ENCODE measurements at places on chromosomes 3 and 15.

- no peak for DNase-seq
Observed at GRCh38 chr3:96434651-96435050, 379.7 kb upstream of the EPHA6 start.

DNA sequence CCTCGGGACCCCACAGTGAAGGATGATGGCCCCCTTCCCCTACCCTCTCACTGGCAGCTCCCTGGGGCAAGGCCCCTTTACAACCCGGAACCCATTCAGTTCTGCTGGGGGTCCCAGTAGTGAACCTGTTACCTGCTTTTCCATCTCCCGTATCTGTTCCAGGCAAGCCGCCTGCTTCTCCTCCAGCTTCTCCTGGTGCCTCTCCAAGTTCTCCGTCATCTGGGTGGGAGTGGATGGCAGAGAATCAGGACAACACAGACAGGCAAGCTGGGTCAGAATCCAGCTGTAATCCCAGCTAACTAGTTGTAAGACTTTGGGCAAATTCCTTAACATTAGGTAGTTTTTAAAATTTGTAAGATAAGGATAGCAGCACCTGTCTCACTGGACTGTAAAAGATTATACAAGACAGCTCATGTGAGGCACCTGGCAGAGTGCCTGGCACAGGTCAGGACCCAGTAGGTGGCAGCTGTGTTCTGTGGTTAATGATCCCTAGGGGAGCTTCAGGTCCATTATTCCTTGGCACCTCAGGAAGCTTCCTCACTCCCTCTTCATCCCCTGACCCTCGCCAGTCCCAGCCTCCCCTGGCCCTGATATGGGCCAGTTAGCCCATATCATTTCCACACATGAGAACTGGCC is 6.4 kb upstream of the ANKRD63 start:
- peak; percentile 41 for DNase-seq

GRCh38 chr15:70504299-70504951 is 258.9 kb downstream of the UACA start:
- peak; percentile 67 for DNase-seq

DNA sequence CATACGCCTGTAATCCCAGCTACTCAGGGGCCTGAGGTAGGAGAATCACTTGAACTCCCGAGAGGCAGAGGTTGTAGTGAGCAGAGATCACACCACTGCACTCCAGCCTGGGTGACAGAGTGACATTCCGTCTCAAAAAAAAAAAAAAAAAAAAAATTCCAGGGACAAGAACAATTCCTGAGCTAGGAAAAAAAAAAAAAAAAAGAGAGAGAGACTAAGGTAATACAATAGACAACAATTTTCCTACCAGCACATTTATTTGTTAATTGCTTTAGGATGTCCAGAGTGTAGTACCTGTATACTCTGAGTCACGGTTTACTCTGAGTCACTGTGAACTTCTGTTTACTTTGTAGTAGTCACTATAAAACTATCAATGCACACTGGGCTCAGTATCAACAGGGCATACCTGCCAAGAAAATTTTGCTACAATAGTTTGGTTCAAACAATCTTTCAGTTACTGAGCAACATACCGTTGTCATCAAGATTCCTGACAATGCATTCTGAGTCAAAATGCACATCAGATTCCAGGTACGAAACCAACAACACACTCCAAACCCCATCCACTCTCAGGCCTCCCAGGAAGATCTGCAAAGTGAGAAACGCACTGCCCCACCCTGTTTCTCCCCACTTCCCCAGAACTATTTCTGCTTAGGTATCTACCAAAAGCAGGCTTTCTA is 28.3 kb downstream of the IGF2BP2 start:
- peak; percentile 98 for DNase-seq

DNA sequence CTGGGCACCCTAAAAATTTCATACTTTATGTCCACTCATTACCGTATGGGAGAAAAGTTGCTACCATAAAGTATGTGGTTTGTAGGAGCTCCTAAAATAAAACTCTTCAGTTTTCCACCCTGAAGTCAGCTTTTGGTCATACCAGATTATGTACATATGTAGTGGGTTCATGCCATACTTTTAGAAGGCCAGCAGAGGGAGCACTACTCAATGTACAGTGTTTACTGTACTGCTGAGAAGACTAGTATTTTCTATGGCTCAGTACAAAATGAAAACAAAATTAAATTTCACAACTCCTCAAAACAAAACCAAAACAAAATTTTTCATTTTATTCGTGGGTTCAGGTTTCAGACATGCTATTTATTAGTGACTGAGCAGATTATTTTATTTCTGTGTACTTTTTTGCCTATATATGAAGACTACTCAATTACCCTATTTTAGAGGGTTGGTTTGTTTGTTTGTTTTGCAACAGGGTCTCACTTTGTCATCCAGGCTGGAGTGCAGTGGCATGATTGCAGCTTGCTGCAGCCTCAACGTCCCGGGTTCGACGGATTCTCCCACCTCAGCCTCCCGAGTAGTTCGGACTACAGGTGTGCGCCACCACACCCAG is 24.3 kb downstream of the NXPE3 start:
- DNase-seq: peak; percentile 50

DNA sequence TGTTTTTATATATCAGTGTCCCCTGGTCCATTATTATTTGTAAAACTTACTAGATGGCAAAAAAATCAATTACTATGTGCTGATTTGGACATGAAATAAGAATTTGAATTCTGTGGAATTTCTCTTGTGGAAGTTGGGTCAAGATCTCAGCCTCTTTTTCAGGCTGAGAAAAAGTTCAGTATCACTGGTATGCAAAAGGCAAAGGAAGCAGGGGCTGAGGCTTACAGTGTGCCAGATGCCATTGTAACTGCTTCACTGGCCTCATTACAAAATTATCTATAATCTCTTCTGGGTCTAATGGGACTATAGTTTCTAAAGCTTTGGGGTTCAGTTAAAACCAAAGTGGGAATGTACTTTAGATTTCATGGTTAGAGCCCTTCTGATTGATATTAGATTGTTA is 125.9 kb upstream of the SLC7A14 start:
- DNase-seq: no peak

GRCh38 chr3:5294356-5294755 is 106.8 kb downstream of the EDEM1 start:
- DNase-seq: peak; percentile 49

DNA sequence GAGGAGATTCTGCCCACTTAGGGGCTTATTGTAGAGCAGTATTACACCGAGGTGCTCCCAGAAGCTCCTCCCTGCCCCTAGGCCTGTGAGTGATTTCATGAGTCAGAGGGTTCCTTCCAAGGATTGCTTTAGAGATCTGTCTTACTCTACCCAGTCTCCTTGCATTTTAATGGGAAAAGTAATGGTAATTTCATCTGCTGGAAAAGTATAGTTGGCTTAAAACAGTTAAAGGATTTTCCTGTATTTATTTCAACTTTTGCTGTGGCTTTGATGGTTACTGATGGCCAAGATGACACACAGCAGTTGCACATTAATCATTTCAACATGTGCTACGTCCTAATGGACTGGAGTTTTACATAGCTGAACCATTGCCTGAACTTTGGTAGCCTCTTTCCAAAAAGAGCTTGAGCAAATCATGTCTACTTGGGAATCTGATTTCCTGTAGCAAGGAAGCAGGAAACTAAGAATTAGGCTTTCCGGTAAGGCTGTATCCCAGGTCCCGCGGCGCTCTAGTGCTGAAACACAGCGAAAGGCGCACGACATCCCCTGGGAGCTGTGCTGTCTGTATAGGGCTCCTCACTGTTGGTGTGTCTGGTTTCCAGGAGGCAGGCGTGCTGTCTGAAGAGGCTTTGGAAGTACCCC is 9.2 kb upstream of the PGPEP1L start:
- DNase-seq: peak; percentile 67

GRCh38 chr3:180467177-180467576 is 134.8 kb upstream of the TTC14 start:
- DNase-seq: peak; percentile 71

- peak; percentile 87 for DNase-seq
Observed at GRCh38 chr15:60941448-60941847, 287.7 kb downstream of the RORA start.

GRCh38 chr3:127473244-127474024 is 117.1 kb downstream of the TPRA1 start:
- no peak for DNase-seq

GRCh38 chr3:8579096-8579495 is 65.5 kb downstream of the SSUH2 start:
- DNase-seq: peak; percentile 24

GRCh38 chr15:39153058-39153714 is 427.7 kb upstream of the THBS1 start:
- no peak for DNase-seq

DNA sequence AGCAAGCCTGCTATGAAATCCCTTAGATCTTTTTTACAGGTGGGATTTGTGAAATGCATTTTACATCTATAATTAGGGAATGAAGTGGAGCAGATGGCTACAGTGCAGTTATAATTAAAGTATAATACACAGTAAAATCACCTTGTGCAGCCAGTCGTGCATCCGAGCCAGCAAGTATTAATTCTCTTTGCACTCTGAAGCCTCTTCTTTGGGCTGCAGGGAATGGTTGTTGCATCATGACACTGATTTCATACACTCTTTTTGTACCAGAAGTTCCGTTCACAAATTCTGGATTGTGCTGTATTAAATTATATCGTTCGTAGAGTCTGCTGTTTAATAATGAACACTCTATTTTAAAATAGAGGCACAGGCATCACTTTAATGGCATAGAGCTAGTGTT is 28.7 kb upstream of the TP63 start:
- DNase-seq: no peak

DNA sequence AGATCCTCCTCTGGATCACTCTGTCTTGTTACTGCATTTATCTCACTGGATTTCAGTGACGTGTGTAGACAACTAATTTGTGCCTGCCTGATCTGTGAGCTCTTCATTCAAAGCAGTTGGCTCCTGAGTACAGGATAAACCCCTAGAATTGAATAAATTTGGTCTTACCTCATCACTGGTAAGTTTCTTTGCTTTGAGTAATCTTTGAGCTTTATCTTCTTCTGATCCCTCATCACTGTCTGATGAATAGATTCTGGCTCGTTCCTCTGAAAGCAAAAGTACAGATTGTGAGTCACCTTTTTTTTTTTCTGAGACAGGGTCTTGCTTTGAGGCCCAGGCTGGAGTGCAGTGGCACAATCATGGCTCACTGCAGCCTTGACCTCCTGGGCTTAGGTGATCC is 24.5 kb downstream of the LEO1 start:
- no peak for DNase-seq

DNA sequence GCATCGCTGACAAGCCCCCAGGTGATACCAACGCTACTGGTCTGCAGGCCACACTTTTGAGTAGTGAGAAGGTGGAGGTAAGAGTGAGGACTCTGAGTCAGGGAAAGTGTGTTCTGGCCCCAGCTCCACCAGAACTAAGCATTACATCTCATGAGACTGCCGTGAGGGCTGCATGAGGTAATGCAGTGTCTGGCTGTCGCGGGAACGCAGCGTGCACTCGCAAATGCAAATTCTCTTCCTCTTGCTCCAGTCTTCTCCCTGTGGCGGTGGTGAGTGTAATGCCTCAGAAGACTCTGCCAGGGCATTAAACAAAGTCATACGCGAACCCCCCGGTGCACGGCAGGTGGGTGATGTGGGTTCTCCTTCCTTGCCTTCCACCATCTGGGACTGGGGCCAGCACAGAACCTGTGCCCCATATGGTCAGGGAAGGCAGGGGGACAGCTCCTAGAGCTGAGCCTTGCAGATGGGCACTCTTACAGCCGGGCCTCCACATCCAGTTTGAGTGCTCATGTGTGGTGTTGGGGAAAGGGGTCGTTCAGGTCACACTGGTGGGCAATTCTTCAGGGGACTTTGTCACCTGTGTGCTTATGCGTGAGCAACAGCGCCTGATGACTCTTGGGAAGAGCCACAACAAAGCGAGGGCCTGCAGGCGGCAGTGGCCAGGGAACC is 175.8 kb downstream of the XXYLT1 start:
- DNase-seq: no peak

- peak; percentile 92 for DNase-seq
Observed at GRCh38 chr3:197499427-197499826, 56.3 kb downstream of the BDH1 start.

GRCh38 chr15:29750754-29751153 is 71.5 kb downstream of the TJP1 start:
- no peak for DNase-seq

DNA sequence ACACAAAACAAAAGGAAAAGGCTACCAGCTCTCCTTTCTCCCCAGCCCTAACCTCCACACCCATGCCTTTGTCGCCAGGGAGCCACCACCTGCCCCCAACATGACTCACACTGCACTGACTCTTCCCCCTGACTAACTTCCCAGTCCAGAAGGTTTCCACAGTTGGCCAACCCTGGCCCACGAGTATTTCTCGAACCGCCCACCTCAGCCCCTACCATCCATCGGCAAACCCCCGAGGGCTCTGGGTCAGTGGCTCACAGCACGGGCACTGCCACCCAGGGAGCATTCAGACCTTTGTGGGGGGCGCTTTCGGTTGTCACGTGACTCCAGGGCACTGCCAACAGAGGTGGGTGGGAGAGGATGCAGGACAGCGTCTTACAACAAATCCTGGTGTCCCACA is 152.3 kb downstream of the LRRC28 start:
- DNase-seq: no peak

GRCh38 chr3:184227481-184227935 is 1.9 kb upstream of the VWA5B2 start:
- no peak for DNase-seq

- no peak for DNase-seq
Observed at GRCh38 chr3:55607175-55607574, 120.1 kb upstream of the WNT5A start.

GRCh38 chr15:43151688-43152087 is 18.3 kb downstream of the TMEM62 start:
- DNase-seq: no peak

GRCh38 chr3:99925584-99926230 is 108.0 kb downstream of the CMSS1 start:
- DNase-seq: peak; percentile 77

- DNase-seq: no peak
Observed at GRCh38 chr3:72606005-72606800, 242.0 kb downstream of the SHQ1 start.

DNA sequence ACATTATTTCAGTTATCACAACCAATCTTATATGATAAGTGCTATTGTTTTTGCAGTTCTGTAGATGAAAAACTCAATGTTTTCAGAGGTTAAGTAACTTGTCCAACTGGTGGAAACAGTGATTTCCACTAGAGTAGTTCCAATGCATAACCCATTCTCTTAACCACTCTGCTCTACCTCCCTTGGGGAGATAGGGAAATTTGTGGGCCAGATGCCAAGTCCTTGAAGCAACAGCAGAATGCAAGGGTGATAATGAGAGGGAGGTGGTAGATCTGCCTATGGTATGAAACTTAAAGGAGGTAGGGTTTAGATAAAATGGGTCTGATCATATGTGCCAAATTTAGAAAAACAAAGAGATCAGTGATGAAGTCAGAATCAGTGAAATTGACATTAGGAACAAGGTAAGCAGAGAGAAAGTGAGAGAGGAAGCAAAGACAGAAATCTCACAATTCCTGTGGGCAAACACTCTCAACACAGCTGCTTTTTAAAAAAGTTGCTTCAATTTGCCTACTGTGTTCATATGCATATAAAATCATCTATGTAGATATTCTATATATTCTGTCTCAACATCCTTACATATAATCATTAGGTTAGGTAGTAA is 50.5 kb upstream of the UBP1 start:
- DNase-seq: no peak

DNA sequence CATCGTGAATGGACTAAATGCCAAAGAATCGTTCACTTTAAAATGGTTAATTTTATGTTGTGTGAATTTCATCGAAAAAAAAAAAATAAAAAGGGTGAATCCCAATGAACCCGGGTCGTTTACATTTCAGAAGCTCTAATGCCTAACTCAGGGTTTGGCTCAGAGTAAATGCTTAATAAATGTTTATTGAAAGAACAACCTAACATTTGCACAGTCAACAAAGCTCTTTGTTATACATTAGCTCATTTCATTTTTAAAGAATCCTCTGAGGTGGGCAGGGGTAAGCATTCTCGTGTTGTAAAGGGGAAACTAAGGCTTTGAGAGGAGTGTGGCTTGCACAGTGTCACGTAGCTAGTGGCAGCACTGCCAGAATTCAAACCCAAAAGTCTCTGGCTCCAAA is 109.5 kb downstream of the RPLP1 start:
- DNase-seq: no peak

All from mammary epithelial cell (primary cell).